ENCODE measurements at places on chromosomes 2 and 18.

- DNase-seq: no peak
Observed at GRCh38 chr2:106876699-106877098, 9.3 kb downstream of the ST6GAL2 start.

- no peak for DNase-seq
Observed at GRCh38 chr2:172861656-172862476, 126.2 kb downstream of the RAPGEF4 start.

GRCh38 chr2:64243081-64244036, 99.1 kb upstream of the PELI1 start:
- no peak for DNase-seq

DNA sequence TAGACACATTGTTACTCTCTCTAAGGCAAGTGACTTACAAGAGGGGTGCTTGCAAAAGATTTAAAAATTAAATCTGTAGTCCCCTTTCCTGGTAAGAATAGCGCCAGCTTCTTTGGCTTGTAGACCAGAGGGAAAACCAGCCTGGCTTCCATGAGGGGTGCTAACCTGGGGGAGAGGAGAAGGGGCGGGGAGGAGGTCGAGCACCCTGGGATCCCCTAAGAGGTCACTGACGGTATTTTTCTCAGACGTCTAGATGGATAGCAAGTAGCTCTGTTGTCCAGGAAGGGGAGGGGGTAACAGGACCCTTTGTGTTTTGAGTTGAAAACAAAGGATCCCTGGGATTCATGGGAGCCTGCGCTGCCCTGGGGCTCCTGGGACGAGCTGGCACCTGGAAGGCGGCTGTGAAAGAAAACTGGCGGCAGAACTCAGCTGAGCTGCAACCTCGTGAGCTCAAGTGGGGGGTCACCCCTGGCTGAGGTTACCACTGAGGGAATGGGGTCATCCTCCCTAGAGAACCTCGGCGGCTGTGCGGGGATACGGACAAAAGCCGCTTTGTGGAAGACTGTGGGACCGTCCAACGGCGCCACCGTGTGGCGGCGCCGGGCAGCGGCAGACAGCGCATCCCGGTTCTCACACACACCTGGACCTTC, 37.8 kb upstream of the MRPL19 start:
- DNase-seq: peak; percentile 19
